ENCODE measurements at places on chromosomes 2 and 18.

DNA sequence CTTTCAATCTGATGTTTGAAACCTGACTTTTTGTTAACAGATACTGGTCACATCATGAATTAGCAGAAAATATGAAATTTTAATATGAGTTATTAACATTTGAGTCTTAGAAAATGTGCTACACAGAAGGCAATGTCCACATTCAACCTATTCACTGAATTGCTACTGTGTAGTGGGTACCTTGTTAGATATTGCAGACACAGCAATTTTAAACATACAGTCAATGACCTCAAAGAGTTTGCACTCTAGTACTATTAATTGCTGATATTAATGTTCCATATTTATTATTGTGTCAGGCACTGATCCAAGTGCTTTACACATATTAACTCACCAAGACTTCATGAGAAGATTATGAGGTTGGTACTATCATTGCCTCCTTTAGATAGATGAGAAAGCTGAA lies 385.4 kb upstream of the PKDCC start:
- no peak for DNase-seq

GRCh38 chr2:238890131-238890530 lies 42.2 kb downstream of the TWIST2 start:
- DNase-seq: no peak

DNA sequence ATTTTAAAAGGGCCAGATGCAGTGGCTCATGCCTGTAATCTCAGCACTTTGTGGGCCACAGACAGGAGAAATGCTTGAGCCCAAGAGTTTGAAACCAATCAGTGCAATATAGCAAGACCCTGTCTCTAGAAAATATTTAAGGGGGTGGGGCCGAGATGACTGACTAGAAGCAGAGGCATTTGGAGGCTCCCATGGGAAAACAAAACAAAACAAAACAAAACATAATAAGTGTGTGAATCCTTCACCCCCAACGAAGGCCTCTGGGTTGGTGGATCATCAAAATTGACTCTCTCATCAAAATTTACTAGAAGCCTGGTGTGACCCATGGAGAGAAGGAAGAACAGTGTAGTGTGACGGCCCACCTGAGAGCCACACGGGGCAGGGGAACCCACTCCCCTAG lies 560.9 kb downstream of the LRP1B start:
- DNase-seq: peak; percentile 63

- peak; percentile 44 for DNase-seq
Observed at GRCh38 chr2:73176205-73176880, 26.0 kb upstream of the NOTO start.

- no peak for DNase-seq
Observed at GRCh38 chr18:63120620-63121019, 198.9 kb downstream of the BCL2 start.

DNA sequence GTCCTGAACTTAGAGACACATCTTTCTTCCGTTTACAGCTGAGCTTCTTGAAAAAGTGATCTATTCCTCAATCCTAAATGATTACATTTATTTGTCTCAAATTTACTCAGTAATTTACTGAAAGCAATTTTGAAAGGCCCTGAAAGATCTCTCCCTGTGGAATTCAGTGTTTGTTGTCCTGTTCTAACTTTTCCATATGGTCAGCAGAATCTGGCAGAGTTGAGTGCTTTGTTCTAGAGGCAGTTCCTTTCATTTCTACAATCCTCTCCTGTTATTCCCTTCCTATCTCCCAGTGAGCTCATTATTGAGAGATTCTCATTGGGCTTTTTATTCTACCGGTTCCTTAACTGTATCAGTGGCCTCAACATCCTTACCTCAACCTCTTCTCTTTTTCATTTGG lies 36.5 kb upstream of the REG3G start:
- DNase-seq: no peak

DNA sequence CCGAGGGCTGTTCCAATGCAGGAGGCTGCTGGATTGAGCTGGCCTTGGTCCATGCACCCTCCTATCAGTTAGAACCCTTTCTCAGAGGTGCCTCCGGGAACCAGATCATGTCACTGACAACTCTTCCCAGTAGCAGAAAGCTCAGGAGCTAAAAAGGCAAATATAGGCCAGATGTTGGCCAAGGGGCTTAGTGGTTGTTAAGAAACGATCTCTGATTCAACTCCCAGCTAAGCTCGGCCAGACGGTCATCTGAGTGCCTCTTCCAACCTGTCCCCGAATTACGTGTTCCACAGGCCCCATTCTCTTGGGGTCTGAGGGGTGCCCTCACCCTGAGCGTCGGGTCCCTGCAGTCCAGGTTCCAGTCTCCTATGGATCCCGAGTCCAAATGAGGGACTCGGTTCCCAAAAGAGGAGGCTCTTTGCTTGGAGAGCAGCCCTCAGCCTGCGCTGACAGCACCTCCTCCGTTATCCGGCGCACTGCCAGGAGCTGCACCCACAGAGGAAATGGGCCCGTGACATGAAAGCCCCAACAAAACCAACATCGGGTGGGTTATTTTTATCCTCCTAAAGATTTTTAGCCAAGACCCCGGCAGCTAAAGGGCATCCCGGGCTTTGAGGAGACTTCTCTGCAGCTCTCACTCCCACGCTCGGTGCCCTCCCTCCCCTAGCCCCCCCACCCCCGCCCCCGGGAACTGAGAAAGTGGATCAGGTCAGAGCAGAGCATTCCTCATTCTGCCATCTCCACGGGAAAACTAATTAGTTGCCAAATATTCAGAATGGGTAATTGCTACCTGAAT lies 106.6 kb upstream of the ID2 start:
- DNase-seq: no peak

DNA sequence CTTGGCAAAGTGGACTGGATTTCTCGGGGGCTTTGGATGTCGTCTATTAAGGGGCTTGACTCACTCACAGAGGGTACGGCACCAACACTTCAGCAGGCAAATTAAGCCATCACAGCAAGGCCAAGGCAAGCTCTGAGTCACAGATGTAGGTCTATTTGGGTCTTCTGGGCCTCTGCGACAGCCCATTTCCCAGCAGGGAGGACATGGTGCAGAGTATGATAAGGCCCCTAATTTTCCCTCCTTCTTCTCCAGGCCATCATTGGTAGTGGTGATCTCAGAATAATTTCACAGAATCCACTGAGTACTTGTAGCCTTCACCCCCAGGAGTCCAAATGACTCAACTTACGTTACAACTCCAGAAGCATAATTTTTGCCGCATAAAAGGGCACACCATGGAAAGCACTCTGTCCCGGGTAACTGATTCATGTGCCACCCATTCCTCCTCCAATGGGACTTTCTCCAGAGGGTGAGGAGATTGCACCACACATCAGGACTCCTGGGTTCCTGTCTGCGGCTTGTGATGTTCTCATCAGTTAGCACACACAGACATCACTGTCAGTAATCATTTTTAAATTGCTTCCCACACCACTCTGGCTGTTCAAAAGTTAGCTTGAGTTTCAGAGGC lies 164.9 kb downstream of the TXNL1 start:
- no peak for DNase-seq

- DNase-seq: no peak
Observed at GRCh38 chr2:90645-91312, 44.5 kb upstream of the FAM110C start.

- DNase-seq: no peak
Observed at GRCh38 chr2:133892352-133892913, 324.2 kb upstream of the NCKAP5 start.

DNA sequence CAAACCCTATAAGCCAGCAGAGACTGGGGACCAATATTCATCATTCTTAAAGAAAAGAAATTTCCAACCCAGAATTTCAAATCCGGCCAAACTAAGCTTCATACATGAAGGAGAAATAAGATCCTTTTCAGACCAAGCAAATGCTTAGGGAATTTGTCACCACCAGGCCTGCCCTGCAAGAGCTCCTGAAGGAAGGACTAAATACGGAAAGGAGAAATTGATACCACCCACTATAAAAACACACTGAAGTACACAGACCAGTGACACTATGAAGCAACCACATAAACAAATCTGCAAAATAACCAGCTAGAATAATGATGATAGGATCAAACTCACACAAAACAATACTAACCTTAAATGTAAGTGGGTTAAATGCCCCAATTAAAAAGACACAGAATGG lies 22.4 kb downstream of the NPHP1 start:
- DNase-seq: no peak

- DNase-seq: no peak
Observed at GRCh38 chr2:227767830-227768229, 22.1 kb downstream of the SCYGR8 start.

DNA sequence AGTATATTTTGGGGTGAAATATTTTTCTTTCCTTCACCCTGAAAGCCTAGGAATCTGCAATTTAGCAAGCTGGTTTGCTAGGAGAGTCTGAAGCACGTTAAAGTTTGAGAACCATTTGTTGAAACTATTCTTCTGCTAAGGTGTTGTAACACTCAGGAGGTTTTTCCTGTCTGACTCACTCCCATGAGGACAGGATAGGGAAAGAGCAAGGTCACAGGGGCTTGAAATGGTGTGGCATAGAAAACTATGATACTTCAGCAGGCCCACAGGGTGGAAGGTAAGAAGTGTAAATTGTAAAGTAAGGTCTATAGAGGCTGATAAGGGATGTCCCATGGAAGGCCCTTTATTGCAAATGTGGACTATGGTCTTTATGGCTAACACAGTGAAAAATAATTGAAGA lies 177.7 kb upstream of the ZC3H15 start:
- no peak for DNase-seq

- no peak for DNase-seq
Observed at GRCh38 chr2:7196883-7197282, 279.7 kb downstream of the RNF144A start.

GRCh38 chr18:51757255-51757924 lies 559.9 kb upstream of the MEX3C start:
- DNase-seq: no peak

GRCh38 chr2:6872394-6872793 lies 5.2 kb upstream of the RSAD2 start:
- no peak for DNase-seq

- no peak for DNase-seq
Observed at GRCh38 chr2:17627434-17627833, 86.9 kb downstream of the VSNL1 start.
